Thoracic aorta (tissue), 2 donors: ENCODE measurements at places on chromosomes 5 and 9.

DNA sequence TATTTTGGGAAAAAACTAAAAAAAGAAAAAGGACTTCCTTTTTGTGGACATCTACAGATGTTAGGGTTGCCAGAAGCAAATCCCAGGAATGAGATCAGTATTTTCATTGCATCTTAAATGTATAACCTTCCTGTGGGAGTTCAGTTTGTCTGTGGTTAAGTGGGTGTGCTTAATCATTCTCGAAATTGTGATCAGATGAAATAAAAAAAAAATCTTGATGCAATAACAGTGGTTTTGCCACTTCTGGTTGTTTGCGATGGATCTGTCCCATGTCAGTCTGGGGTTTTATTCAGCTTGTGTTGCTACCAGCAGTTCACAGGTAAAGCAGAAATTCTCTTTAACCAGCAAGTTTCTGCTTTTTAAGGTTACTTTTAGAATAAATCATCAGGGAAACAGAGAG lies 179.0 kb downstream of the MAN2A1 start:
- DNase-seq = no peak

DNA sequence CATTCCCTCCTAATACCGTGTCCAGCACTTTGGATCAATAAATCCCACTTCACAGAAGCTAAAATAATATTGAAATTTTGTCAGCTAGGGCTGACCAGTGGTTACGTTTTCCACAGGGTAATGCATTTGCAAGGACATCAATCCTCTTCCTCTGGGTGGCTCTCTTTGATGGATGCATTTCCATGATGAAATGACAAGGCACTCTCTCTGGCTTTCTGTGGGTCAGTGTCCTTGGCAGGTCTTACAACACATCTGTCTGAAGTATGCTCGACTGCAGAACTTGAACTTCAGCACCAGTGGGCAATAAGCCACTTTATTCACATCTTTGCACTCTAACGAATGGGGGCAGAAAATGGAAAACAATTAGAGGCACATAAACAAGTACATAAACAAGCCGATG lies 330.1 kb downstream of the ADAMTS6 start:
- DNase-seq = no peak

DNA sequence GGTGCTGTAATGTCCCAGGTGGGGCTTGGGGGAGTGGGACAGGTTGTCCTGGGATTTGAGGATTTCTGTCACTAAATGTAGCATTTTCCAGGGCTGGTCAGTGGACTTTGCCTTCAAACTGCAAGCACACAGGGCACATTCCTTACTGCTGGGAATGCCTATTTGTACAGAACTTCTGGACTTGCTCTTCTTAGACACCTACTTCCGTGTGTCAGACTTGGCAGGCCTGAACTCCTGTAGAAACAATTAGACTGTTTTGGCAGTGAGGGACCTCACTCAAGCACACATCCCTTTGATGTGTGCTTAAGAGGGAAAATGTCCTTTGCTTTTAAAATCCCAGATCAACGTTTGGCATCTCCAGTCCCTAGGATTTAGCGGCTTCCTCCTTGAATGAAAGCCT lies 192.2 kb downstream of the PAPPA start:
- no peak for DNase-seq

DNA sequence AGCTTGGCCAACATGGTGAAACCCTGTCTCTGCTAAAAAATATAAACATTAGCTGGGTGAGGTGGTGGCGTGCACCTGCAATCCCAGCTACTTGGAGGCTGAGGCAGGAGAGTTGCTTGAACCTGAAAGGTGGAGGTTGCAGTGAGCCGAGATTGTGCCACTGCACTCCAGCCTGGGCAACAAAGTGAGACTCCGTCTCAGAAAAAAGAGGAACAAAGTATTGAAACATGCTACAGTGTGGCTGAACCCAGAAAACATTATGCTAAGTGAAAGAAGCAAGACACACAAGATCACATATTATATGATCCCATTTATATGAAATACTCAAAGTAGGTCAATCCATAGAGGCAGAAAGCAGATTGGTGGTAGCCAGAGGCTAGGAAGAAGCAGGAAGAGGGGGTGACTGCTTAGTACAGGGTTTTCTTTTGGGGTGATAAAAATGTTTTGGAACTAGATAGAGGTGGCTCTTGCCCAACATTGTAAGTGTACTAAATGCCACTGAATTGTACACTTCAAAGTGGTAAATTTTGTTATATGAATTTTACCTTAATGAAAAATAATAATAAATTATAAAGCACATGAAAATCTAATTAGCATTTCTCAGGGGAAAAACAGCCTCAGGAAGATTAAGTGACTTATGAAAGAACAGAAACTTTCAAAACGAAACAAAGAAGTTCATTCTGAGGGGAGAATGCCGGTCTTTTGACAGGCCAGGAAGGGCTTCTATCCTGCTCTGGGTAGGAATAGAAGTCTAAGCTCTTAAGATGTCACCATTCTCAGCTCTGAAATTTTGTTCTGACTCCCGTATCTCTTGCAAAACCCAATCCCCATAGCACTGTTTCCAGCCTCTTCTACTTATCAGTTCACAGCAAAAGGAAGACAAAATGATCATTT lies 161.1 kb upstream of the TBCA start:
- no peak for DNase-seq

GRCh38 chr5:173227636-173228035 lies 7.4 kb downstream of the NKX2-5 start:
- no peak for DNase-seq

GRCh38 chr9:128921881-128922763 lies 1.3 kb downstream of the PHYHD1 start:
- no peak for DNase-seq

DNA sequence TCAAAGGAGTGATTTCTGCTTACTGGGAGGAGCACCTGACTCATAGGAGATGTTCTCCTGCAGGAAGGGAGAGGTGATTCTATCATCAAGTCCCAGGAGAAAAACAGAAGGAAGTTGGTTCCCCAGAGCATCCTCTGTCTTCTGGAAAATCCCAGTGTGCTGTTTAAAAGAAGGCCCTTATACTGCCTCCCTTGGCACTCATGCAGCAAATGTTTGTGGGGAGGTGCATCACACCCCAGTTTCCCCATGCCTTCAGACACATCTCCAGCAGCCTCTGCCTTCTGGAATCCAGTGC lies 63.1 kb downstream of the PPARGC1B start:
- DNase-seq = no peak

DNA sequence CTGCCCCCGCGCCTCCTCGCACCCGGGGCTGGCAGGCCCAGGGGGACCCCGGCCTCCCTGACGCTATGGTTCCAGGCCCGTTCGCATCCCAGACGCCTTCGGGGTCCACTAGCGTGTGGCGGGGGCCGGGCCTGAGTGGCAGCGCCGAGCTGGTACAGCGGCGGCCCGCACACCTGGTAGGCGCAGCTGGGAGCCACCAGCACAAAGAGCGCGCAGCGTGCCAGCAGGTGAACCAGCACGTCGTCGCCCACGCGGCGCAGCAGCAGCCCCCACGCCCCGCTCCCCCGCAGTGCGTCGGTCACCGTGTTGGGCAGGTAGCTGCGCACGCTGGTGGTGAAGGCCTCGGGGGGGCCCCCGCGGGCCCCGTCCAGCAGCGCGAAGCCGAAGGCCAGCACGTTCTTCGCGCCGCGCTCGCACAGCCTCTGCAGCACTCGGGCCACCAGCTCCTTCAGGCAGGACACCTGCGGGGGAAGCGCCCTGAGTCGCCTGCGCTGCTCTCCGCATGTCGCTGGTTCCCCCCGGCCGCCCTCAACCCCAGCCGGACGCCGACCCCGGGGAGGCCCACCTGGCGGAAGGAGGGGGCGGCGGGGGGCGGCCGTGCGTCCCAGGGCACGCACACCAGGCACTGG lies 548 bp downstream of the TERT start:
- no peak for DNase-seq

GRCh38 chr5:134129411-134130238 lies 15.1 kb downstream of the TCF7 start:
- DNase-seq = no peak

- no peak for DNase-seq
Measured at GRCh38 chr9:127277770-127278169, 13.2 kb downstream of the GARNL3 start.

- DNase-seq = no peak
Measured at GRCh38 chr5:3324421-3325101, 271.1 kb upstream of the IRX1 start.

GRCh38 chr9:126505697-126506346 lies 107.9 kb upstream of the LMX1B start:
- DNase-seq = no peak

GRCh38 chr9:113631137-113631765 lies 167.7 kb downstream of the RGS3 start:
- no peak for DNase-seq

DNA sequence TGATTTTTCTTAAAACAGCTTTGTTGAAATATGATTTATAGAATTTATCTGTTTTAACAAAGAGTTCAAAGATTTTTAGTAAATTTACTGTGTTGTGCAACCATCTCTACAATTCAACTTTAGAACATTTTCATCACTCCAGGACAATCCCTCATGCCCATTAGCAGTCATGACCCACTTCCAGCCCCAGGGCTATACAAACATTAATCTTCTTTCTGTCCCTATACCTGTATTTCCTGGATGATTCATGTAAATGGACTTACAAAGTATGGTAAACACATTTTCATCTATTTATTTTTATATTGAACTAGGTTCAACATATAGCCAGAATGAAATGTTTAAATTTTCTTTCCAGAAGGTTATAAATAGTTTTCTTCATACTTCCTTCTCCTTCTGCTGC lies 127.8 kb upstream of the CCDC180 start:
- no peak for DNase-seq

GRCh38 chr9:136190656-136191055 lies 14.3 kb downstream of the LHX3 start:
- no peak for DNase-seq

DNA sequence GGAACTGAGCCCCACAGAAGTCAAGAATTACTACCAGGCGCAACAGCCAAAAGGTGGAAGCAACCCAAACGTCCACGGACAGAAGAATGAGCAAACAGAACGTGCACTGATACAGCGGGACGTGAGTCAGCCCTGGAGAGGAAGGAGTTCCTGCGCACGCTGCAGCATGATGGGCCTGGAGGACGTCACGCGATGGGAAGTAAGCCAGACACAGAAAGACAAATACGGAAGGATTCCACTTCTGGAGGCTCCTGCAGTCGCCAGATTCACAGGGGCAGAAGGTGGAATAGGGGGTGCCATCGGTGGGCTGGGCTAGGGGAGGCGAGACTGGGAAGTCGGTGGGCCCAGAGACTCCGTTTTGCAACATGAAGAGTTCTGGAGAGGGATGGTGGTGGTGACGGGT lies 80.3 kb upstream of the PHYKPL start:
- DNase-seq = no peak

- DNase-seq = no peak
Measured at GRCh38 chr9:124852829-124853531, at the start of gene WDR38. Gene WDR38, plus strand, starts transcription at chr9:124853460. Its CDS starts 72 bp downstream, at chr9:124853532.

DNA sequence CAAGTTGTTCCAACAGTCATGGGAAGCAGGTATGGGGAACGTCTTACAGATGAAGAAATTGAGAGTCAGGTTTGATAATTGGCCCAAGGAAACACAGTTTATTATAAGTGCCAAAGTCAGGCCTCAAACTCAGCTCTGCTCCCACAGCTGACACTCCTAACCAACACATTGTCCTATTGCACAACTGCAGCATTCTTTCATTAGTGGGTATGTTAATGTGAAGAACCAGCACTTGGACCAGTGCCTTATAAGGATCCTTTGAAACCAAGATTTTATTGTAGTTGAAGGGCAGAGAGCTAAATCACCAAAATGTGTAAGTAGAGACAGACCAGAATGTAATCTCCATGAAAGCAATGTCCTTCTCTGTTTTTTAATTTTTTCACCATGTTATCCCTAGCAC lies 56.1 kb downstream of the GRIA1 start:
- no peak for DNase-seq

- no peak for DNase-seq
Measured at GRCh38 chr5:8176101-8176693, 307.2 kb downstream of the MTRR start.
